ENCODE measurements at places on chromosomes 4 and X. TPM values are rescaled to one million over a fixed set of nuclear protein-coding genes. Genes with fewer than 3 reads are reported as not detected.

DNA sequence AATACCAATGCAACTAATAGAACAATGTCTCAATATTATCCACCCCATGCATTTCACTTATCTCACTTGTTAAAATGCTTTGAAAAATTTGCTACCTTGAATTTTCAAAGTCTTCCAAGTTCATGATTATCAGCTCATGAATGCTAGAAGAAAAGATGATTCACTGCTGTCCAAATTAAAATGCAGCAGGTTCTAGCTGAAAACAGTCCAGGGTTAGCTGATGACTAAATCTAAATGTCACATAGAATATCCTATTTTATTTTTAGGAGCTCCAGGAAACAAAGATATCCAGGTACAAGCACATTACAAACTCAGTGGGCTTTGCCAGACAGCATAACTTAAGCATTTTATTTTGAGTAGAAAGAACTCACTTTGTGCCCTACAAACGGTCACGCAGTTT, 38.0 kb upstream of the SPARCL1 start:
- no peaks in the 10 kb centered on the region for H3K27me3 ChIP-seq
- H3K36me3 ChIP-seq: no peaks in the 10 kb centered on the region
- DNase-seq: no peak
- H3K27ac ChIP-seq: no peak overlapping the region
- no peaks in the 10 kb centered on the region for H3K4me1 ChIP-seq

- no peaks in the 10 kb centered on the region for H3K27me3 ChIP-seq
- no peak overlapping the region for H3K4me3 ChIP-seq
- peaks cover 41% of the 10 kb centered on the region for H3K4me1 ChIP-seq
These were observed 82.8 kb downstream of the PPP3CA start for GRCh38 chr4:101264512-101264911.

DNA sequence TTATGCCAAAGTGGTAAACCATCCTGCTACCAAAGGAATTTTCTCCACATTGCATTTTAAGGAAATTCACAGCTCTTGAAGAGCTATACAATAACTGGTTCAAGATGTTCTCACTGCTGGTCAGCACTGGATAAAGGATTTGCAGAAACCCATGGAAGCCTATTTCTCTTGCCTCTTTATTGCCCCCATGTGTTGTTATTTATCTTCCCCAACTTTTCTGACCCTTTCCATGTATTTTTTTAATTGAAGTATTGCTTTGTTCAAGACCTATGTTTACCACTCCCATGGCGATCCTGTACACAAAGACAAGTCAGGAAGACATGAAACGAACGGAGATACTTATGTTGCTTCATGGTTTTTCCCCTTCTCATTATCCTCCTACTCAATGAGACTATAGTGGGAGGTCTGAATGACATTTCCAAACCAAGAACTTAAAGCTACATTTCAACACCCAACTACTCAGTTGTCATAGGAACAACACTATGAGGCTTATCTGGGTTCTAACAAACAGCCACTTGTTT, 566.4 kb upstream of the DIPK2B start:
- H3K4me1 ChIP-seq: no peaks in the 10 kb centered on the region
- H3K36me3 ChIP-seq: no peaks in the 10 kb centered on the region
- H3K4me3 ChIP-seq: peak overlapping the region; percentile 41
- DNase-seq: no peak
- H3K27ac ChIP-seq: peak overlapping the region; percentile 36
- H3K27me3 ChIP-seq: no peaks in the 10 kb centered on the region

DNA sequence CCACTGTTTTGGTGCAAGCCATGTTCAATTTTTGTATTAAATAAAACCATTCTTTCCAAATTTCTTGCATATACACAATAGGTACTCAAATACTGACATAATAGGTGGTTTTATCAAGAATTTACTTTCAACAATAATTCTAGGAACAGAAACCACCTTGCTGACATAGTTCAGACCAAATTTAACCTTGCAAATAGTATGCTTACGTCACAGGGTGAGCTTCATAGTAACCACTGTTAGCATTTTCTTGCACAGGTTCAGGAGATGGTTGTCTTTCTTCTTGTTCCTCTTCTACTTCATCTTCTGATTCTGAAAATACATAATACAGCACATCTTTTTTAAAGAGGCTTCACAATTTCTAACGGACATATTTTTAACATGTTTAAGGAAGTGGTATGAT, 17.6 kb downstream of the G3BP2 start:
- H3K27ac ChIP-seq: no peak overlapping the region
- H3K36me3 ChIP-seq: no peaks in the 10 kb centered on the region
- H3K4me1 ChIP-seq: no peaks in the 10 kb centered on the region
- no peak for DNase-seq

The PDGFRA gene
- 81.8 TPM for total RNA-seq

- H3K27ac ChIP-seq: no peak overlapping the region
- DNase-seq: no peak
- H3K36me3 ChIP-seq: no peaks in the 10 kb centered on the region
- H3K4me1 ChIP-seq: no peaks in the 10 kb centered on the region
These were observed 913.9 kb upstream of the NDST4 start for GRCh38 chr4:116027311-116027710.

DNA sequence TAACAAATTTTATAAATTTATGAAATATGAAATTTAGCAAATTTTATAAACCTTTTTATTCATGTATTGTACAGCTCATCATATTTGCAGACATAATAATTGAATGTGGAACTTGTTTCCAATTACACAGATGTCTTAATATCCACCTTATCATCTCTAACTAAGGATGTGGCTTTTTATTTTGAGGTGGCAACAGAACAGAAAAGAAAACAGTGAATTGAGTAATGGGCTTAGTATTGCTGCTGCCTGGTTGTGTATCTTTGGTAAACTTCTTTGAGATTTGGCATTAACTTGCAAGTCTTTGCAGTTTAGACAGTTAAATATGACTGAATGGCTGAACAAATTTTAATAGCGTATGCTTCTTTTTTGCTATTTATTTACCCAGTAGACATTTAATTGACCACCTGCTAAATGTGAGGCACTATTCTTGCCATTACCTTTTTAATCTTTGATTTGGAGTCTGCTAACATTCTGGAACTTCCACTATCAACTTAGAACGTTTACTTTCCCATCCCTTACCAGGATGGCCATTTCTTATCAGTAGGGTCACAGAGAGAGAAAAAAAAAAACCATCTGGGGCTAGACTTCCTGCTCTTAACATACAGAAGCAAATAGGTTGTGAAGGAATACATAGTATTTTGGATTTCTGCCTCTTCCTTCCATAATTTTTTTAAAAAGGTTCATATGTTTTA, 44.8 kb downstream of the CLCN3 start:
- no peaks in the 10 kb centered on the region for H3K36me3 ChIP-seq
- DNase-seq: no peak
- no peak overlapping the region for H3K27ac ChIP-seq
- no peak overlapping the region for H3K4me3 ChIP-seq
- peaks cover 33% of the 10 kb centered on the region for H3K4me1 ChIP-seq
- no peaks in the 10 kb centered on the region for H3K27me3 ChIP-seq

GRCh38 chr4:175671491-175671934, 140.6 kb downstream of the GPM6A start:
- no peak for DNase-seq
- H3K4me3 ChIP-seq: no peak overlapping the region
- no peaks in the 10 kb centered on the region for H3K36me3 ChIP-seq
- no peaks in the 10 kb centered on the region for H3K4me1 ChIP-seq
- H3K27me3 ChIP-seq: no peaks in the 10 kb centered on the region
- no peak overlapping the region for H3K27ac ChIP-seq

The ADGRG2 gene
- total RNA-seq: 0.15 TPM

GRCh38 chr4:94240384-94240783, 32.7 kb downstream of the SMARCAD1 start:
- no peak overlapping the region for H3K27ac ChIP-seq
- peaks cover 100% of the 10 kb centered on the region for H3K36me3 ChIP-seq
- no peak overlapping the region for H3K4me3 ChIP-seq
- no peak for DNase-seq

The WDFY3 gene
- total RNA-seq: 40.0 TPM

GRCh38 chr4:128570387-128570975, 239.0 kb upstream of the JADE1 start:
- H3K27ac ChIP-seq: peak overlapping the region; percentile 57
- no peaks in the 10 kb centered on the region for H3K36me3 ChIP-seq
- no peak overlapping the region for H3K4me3 ChIP-seq
- peaks cover 4% of the 10 kb centered on the region for H3K4me1 ChIP-seq
- peak; percentile 1 for DNase-seq

The MAOB gene
- total RNA-seq: 3.8 TPM

DNA sequence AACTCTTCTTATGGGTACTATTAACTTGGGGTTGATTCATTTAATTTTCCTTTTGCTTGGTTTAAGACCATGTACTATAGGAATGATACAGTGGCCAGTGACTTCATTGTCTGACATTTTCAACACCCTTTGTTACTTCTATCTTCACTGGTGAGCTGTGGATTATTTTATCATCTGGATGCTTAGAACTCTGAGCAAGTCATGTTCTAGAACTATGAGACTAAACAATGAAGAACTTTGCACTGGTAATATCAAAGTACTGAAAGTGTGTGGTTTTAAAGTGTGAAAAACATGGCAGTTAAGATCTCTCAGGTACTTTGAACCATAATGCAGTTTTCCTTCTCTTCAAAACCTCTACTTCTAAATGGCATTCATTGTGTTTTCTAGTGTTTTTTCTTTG, 47.8 kb downstream of the MAP7D3 start:
- no peak for DNase-seq
- H3K4me3 ChIP-seq: no peak overlapping the region
- H3K4me1 ChIP-seq: peaks cover 34% of the 10 kb centered on the region

The PPP1R3F gene
- 7.0 TPM for total RNA-seq

The IL21 gene
- total RNA-seq: not detected

The BMPR1B gene
- total RNA-seq: 0.38 TPM

The TNIP3 gene
- 4.7 TPM for total RNA-seq

The GBA3 gene
- total RNA-seq: not detected

GRCh38 chr4:1288786-1289185, 905 bp upstream of the MAEA start:
- H3K36me3 ChIP-seq: no peaks in the 10 kb centered on the region
- H3K27ac ChIP-seq: peak overlapping the region; percentile 99
- H3K27me3 ChIP-seq: no peaks in the 10 kb centered on the region
- no peak overlapping the region for H3K4me3 ChIP-seq

The RUFY3 gene
- total RNA-seq: 30.4 TPM

The WWC2 gene
- total RNA-seq: 8.1 TPM
